HuH-7.5 (cell line): ENCODE measurements at places on chromosomes 2 and 18.

GRCh38 chr18:2845172-2845571 lies 1.6 kb upstream of the EMILIN2 start:
- no peak for DNase-seq

DNA sequence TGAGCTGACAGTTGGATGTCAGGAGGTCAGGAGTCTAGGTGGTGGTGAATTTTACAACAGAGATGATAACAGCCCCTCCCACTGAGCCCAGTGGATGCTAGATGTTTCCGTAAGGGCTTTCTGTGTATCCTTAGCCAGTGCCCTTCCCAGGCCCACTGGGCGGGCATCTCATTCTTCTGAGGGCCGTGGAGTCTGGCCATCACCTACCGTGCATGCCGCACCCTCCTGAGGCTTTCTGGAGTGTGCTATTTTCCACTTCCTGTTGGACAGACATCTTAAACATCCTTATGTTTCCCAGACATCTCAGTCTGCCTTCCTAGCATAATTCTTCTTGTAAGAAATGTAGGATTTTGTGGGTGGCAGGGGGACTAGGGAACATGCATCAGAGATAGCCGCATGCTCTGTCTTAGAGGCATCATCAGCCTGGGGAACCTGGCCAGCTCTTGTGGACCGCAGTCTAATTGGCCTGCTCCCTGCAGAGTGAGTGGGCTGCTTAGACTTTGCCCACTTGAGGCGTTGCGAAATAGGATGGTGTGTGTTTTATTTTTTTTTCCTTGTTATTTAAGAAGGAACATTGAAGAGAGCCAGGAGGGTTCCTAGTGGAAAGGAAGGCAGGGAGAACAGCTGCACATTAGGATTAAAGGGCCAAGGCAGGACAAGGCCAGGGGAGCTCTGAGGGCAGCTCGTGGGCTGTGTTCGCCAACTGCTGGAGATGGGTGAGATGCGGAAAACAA lies 135.8 kb downstream of the SH3RF3 start:
- no peak for DNase-seq

DNA sequence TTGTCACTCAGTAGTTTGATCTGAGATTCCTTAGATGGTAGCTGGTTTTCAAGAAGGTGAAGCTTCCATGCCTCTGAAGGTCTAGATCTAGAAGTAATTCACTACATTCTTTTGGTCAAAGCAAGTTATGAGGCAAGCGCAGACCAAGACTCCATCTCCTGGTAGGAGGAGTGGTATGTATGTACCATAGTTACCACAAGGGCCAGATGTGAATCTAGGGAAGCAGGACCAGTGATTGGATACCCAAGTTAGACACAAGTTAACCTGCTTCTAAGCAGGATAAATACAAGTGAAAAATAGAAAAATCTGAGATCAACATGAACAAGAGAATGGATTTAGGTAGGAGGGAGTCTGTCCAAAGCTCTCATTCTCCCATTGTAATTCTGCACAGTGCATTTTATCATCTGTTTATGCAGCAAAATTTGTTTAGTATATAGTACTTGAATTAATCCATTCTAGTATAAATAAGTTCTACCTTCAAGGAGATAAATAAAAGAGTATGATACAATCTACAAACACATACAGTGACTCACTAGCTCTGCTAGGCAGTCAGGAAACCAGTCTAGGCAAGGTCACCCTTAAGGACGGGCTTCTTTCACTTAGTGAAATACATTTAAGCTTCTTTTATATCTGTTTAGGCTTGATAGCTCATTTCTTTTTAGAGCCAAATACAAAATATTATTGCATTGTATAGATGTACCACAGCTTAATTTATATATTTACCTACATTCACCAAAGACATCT lies 14.2 kb upstream of the DOCK10 start:
- DNase-seq = no peak

DNA sequence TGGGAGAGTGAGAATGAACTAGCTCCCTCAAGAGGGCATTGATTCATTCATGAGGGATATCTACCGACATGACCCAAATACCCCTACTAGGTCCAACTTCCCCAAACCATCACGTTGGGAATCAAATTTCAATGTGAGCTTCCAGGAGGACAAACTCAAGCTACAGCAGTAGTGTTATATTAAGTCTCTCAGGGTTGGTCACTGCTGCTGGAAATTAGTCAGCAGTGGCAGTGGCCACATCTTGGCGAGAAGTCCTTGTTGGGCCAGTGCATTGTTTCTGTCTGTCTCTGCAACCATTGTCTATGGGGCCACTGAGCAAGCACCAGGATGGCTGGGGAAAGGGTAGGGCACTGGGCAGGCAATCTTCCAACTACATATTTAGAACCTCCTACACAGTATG lies 47.5 kb downstream of the THUMPD2 start:
- DNase-seq = no peak

DNA sequence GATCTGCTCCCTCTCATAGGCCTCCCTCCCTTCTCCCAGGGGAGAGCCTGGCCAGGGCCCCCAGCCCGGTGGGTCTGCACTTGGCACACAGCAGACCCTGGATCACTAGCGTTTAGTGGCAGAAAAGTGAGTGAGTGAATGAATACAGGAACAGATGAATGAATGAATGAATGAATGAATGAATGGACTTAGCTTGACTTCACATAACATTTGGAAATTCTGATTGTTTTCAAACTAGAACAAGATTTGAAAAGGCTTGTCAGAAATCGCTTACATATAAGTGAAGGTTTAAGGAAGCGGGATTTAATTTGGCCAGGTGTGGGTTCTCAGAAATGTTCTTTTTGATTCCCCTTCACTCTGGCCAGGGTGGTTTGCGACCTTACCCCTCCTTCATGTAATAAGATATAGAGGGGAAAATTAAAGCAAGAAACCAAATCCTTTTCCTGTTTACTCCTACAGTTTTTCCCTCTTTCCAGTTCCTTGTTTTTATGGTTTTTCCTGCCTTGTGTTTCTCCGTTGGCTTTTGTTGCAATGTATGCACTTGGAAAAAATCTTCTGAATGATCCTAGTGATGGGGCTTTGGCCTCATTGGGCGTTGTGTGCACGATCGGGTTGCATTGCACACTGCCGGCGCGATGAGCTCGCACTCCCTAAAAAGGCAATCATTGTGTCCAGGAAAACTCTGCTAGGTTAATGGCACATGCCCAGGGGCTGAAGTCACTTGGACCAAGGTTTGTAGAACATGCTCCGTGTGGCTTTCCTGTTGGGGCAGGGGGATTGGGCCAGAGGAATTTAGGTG lies 16.4 kb downstream of the LRRFIP1 start:
- DNase-seq = no peak

DNA sequence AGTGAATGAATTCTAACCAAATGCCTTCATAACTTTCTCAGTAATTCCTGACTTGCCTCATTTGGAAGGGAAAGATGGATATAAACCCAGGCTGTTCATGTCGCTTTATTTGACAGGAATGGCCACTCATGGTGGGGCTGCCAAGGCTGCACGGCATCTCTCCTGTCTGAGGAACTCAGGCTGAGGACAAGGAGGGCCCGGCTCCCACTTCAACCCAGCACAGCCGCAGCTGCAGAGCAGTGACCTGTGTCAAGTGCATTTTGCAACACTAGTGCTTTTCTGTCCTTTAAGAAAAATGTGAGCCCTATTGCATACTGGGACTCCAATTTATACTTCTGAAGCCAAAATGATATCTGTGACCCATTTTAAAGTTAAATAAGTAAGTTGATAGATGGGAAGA lies 45.8 kb upstream of the GALR1 start:
- no peak for DNase-seq

DNA sequence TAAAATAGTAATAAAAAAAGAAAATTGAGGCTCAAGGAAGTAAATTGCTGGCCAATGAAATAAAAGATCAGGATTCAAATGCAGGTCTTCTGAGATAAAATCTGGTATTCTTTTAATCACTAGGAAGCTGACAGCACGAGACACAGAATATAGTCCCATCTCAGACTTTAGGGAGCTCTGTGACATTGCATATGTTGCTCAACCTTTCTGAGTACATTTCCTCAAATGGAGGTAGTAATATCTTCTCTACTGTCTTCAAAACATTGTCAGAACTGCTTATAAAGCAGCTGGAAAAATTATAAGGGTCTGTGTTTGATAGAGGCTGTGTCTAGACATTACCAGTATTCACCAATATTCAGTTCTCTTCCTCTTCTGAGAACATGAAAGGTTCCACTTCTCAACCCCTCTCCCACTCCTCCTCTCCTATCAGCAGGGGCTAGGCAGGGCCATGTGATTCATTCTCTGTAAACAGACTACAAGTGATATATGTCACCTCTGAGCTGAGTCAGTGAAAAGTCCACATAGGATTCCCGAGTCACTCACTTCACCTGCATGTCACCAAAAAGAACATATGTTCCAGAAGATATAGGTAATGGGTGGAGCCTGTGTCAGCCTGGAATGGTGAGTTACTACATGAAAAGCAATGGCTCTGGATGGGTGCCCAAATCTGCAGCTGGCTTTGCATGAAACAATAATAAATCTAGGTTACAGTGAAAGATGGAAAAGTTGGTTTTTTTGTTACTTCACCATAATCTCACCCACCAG lies 7.1 kb downstream of the KCNE4 start:
- DNase-seq = no peak

- DNase-seq = no peak
Measured at GRCh38 chr18:32438173-32438572, 32.5 kb downstream of the GAREM1 start.
